Chondrocyte (in vitro differentiated cells): ENCODE measurements at places on chromosomes 1 and 21. TPM values are rescaled to one million over a fixed set of nuclear protein-coding genes. Genes with fewer than 3 reads are reported as not detected.

The CYP4A22 gene
- not detected in 3 replicates for total RNA-seq

The CLIC6 gene
- 0.08 to 0.24 TPM (median 0.17 TPM) in 3 replicates for total RNA-seq

GRCh38 chr1:10651793-10652192, 144.7 kb downstream of the CASZ1 start:
- DNase-seq, result no peak

The GSTM4 gene
- total RNA-seq, result 14.5 to 20.8 TPM (median 14.8 TPM) in 3 replicates

The C1orf94 gene
- not detected in 3 replicates for total RNA-seq

DNA sequence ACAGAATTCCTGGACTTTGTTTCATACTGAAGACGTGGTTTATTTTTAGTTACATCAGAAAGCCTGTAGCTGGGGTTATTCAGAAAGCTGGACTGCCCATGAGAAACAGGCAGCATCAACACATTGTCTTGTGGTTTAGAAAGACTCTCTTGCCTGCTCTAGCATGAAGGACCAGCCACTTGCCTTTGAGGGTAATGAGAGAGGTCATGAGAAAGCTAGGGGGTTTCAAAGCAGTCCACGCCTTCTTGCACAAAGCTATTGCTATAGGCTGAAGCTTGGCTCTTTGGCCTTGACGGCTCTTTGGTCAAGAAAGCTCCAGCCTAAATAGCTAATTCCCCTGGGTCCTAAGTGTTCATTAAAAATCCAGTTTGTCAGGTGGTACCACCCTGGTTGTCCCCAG, 208.1 kb downstream of the PRDM2 start:
- no peak for DNase-seq

The CELA3B gene
- not detected in 3 replicates for total RNA-seq

The SLC9C2 gene
- total RNA-seq, result not detected in 3 replicates

The SPRR4 gene
- total RNA-seq, result not detected in 3 replicates

The FLG2 gene
- not detected in 3 replicates for total RNA-seq

- DNase-seq, result no peak
Observed at GRCh38 chr1:91924146-91924545, 25.1 kb upstream of the BRDT start.

DNA sequence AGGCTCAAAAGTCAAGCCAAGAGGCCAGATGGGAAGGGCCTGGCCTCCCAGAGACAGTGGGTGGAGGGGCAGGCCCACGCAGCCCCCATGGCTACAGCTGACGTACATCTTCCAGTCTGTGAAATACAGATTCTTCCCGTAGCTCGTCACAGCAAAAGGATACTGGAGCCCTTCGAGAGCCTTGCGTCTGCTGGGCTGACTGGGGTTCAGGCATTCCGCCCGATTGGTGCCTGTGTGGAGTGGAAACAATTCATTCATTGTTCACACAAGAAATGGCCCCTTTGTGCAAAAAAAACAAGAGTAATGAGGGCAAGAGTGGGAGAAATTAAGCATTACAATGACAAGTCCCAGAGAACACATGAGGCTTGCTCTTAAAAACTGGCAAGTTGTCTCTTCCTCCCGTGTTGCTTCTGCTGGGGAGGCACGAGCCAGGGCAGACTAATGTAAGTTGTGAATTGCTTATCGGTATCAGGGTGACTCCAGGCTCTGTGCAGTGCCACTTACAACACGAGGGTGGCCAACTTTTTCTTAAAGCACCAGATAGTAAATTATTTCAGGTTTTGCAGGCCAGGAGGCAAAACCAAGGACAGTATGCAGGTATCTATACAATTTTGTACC, 85.1 kb downstream of the NID1 start:
- no peak for DNase-seq

The TAF12 gene
- total RNA-seq, result 19.4 to 27.6 TPM (median 22.8 TPM) in 3 replicates

The LRRIQ3 gene
- total RNA-seq, result 0.23 to 0.34 TPM in 2 of 3 replicates, not detected in the other

DNA sequence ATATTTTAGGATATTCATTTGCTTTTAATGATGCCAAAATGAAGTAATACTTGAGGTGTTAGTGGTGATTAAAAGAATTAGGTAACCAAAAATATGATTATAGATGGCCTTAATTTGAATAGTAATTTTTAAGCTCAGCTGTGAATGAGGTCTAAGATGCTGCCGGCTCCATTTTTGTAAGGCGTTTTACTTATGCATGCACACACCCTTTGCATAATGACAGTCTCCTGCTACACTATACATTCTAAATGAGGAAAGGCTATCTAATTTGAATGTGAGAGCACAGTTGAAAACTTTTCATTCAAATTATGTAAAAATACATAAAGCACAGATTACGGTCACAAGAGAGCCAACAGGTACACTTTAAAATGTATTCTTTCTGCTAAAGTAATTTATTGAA, 41.6 kb downstream of the RGS21 start:
- no peak for DNase-seq

DNA sequence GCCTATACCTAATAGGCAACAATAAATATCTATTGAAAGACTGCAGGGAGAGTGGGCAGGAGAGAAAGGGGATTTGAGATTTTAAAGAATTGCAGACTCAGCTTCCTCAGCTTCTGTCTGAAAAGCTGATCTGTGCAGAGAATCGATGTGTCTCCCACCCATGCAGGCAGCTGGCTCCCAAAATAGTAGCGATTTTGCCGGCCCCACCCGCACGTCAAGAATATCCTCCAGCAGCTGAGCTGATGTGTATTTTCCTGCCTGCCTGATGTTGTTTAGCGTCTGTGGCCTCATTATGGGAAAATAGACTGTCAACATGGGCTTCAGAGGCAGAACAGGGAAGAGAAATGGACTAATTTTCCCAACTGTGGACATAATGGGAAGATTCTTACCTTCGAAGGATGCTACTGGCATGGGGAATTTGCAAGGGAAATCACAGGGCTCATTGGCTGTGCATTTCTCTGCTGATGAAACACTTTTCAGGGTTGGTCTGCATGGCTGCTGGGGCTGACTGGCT, 699.8 kb downstream of the PTPRU start:
- DNase-seq, result no peak

The PKLR gene
- total RNA-seq, result not detected in 3 replicates
